Activated naive CD8-positive, alpha-beta T cell treated with anti-CD3 and anti-CD28 coated beads, Interleukin-2, amount 50 U/mL, for 24 hours (primary cell): ENCODE measurements at places on chromosomes 1 and 21.

GRCh38 chr1:179955287-179955680, 674 bp downstream of the CEP350 start:
- H3K27ac ChIP-seq: peak overlapping the region; percentile 80

DNA sequence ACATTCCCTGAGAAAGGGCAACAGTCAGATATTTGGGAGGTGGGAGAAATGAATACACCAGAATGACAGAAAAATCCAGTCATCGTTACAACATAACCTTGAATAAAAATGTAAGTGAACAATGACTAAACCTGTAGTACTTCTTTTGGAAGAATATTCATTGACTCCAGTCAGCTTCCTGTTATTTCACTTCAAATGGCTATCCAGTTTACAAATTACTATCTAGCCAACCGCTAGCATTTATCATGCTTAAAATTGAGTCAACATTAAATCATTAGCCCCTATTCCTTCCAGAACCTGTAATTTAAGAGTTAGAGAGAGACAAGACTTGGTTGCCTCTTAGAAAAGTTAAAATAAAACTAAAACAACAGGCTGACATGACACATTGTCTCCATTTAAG, 33.6 kb downstream of the WLS start:
- peaks cover 2% of the 10 kb centered on the region for H3K27me3 ChIP-seq
- no peaks in the 10 kb centered on the region for H3K36me3 ChIP-seq
- no peak for DNase-seq
- no peak overlapping the region for H3K4me3 ChIP-seq

GRCh38 chr1:35058988-35059387, 20.2 kb upstream of the ZMYM1 start:
- DNase-seq: no peak
- no peaks in the 10 kb centered on the region for H3K36me3 ChIP-seq
- H3K4me1 ChIP-seq: no peaks in the 10 kb centered on the region
- no peak overlapping the region for H3K4me3 ChIP-seq

DNA sequence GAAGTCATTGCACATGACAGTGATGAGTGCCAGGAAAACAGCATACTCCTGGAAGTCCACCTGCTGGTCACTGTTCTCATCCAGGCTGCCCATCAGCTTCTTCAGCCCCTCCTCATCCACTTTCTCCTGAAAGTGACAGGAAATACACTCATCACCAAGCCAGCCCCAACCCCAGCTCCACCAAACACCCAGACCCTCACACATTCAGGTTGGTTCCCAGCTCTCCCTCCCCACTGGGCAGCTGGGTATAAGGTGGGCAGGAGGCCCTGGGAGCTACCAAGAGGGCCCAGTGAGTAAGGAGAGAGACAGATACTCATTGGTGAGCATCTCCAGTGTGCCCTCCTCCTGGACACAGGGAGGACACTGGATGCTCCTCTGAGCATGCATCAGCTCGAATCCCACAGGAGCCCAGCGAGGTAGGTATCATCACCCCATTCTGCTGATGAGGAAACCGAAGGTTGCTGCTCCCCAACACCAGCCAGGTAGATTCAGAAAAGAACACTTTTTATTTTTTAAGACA, 4.1 kb downstream of the S100A2 start:
- DNase-seq: no peak
- peaks cover 16% of the 10 kb centered on the region for H3K4me1 ChIP-seq
